ENCODE measurements at places on chromosomes 13 and 19. TPM values are rescaled to one million over a fixed set of nuclear protein-coding genes. Genes with fewer than 3 reads are reported as not detected.
A peak's percentile ranks its signal among the peaks of the same experiment; 100 is the strongest.

The GIPC3 gene
- not detected for total RNA-seq

The F10 gene
- 10.0 TPM for total RNA-seq

The URAD gene
- total RNA-seq, result not detected

The CRB3 gene
- 1.3 TPM for total RNA-seq

The LGALS7B gene
- total RNA-seq, result not detected

The TTC9B gene
- 5.0 TPM for total RNA-seq

DNA sequence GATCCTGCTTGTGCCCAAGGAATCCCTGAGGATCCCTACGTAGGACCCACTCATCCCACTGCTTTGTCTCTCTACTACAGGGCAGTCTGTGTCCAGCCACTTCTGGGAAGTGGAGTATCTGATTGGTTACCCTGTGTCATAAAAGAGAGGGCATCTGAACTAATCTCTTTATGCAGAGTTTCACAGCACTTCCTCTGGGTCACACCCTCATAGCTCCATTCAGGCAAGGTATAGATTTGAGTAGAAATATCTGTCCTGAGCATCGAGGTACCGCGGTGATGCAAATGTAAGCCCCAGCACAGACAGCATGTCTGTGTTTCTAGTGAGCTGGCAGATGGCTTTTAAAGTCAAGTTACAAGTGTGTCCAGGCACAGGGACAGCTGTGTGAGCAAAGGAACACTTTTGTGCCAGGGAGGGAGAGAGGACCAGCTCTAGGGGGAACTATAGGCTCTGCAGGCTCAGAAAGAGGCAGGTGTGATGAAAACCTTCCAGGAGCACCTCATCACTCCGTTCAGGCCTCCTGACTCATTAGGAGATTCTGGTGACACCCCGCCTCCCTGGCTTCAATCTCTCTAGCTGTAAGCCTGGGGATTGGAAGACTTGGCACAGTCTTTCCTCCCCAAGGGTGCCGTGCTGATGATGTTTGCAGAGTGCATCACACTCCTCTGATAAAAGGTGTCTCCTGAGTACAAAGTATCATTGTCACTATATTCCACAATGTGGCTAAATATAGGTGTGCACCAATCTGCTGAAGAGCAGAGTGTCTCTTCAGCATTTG, 84.3 kb upstream of the UBL3 start:
- H3K36me3 ChIP-seq, result no peaks in the 10 kb centered on the region
- H3K4me3 ChIP-seq, result no peak overlapping the region
- no peak overlapping the region for H3K27ac ChIP-seq
- no peak for DNase-seq
- H3K4me1 ChIP-seq, result no peaks in the 10 kb centered on the region
- no peaks in the 10 kb centered on the region for H3K27me3 ChIP-seq

DNA sequence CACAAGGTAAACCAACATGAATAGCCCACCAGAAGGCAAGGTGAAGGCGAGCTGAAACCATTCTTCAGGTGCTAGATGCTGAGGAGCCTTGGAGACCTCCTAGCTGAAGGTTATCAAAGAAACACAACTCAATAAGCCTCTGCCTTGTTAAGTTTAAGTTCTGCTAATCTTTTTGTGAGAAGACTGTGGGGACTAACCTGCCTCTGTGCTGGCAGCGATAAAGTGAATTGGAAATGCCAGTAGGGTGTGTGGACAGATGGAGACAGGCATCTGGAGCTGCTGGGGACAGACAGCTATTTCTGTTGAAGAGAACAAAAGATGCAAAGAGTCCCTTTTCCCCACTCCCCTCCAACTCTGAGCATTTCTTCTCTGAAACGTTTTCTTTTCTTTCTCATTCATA, 33.5 kb upstream of the FLT1 start:
- no peaks in the 10 kb centered on the region for H3K4me1 ChIP-seq
- H3K4me3 ChIP-seq, result no peak overlapping the region
- H3K36me3 ChIP-seq, result no peaks in the 10 kb centered on the region
- H3K27me3 ChIP-seq, result peaks cover 17% of the 10 kb centered on the region
- DNase-seq, result no peak

- DNase-seq, result peak; percentile 86
- peaks cover 9% of the 10 kb centered on the region for H3K4me1 ChIP-seq
- H3K36me3 ChIP-seq, result no peaks in the 10 kb centered on the region
- H3K27me3 ChIP-seq, result peaks cover 31% of the 10 kb centered on the region
- no peak overlapping the region for H3K27ac ChIP-seq
- H3K4me3 ChIP-seq, result no peak overlapping the region
These were observed 3.7 kb upstream of the SPIB start for GRCh38 chr19:50414864-50415660.

DNA sequence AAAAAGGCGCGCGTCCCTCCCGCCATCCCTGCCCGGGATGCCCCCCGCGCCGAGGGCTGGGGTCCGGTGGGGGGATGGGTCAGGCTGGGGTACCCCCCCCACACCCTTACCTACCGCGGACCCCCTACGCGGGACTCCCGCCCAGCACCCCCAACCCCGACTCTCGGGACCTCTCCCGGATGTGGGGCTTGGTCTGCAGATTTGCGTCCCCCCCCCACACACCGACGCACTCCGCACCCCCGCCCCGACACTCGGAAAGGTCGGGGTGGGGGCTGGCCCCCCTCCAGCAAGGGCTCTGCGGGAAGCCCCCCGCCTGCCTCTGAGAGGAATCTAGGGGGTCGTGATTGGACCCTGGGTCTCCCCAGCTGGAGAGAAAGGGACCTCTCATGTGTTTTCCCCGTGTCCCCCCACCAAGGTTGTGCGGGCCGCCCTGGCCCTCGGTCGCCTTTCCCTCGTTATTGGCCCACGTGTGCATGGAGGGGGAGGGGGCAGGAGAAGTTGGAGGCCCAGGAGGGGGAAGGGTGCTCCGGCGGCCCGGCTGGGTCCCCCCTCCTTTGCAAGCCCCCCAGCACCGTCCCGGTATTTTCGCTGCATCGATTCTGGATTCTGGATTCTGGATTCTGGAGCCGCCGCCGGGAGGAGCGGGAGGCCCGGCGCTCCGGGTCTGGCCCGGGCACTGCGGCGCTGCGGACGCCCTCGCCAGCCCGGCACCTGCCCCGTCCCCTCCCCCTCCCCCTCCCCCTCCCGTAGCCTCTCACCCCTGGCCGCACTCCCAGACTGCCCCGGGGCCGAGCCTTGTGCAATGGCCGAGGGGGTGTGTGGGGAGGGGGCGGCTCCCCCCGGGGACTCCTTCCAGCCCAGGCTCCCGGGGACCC, 607 bp downstream of the NFIC start:
- peak overlapping the region; percentile 100 for H3K27ac ChIP-seq
- no peaks in the 10 kb centered on the region for H3K27me3 ChIP-seq

DNA sequence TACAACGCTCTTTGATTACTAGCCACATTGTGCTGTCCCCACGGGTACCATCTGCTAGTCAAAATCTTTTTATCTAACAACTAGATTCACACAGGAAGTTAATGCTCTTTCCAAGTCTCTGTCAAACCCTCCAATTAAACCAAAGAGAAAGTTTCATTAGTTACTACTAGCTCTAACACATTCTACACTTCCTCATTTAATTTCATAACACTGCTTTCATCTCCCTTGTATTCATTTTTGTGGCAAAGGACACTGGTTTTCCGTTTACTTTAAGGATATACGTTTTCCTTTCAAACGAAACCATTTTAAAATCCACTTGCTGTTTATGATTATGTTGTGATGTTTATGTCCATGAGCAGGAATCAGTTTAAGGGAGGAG, 5.3 kb downstream of the DYRK1B start:
- H3K27ac ChIP-seq, result no peak overlapping the region
- DNase-seq, result no peak

- peak overlapping the region; percentile 93 for H3K4me3 ChIP-seq
- H3K27me3 ChIP-seq, result no peaks in the 10 kb centered on the region
- H3K36me3 ChIP-seq, result no peaks in the 10 kb centered on the region
- H3K4me1 ChIP-seq, result peaks cover 18% of the 10 kb centered on the region
These were observed 3.7 kb downstream of the GADD45B start for GRCh38 chr19:2479556-2480194.

GRCh38 chr19:49456326-49456725, 3.3 kb downstream of the ALDH16A1 start:
- H3K4me1 ChIP-seq, result no peaks in the 10 kb centered on the region
- H3K27ac ChIP-seq, result peak overlapping the region; percentile 58
- peaks cover 9% of the 10 kb centered on the region for H3K36me3 ChIP-seq
- DNase-seq, result no peak
- no peaks in the 10 kb centered on the region for H3K27me3 ChIP-seq

- H3K4me3 ChIP-seq, result no peak overlapping the region
- H3K27me3 ChIP-seq, result no peaks in the 10 kb centered on the region
- peaks cover 2% of the 10 kb centered on the region for H3K36me3 ChIP-seq
These were observed 3.5 kb downstream of the LRP3 start for GRCh38 chr19:33197591-33198000.

GRCh38 chr19:37989855-37990254, 82.8 kb downstream of the SIPA1L3 start:
- H3K4me3 ChIP-seq, result no peak overlapping the region
- H3K4me1 ChIP-seq, result no peaks in the 10 kb centered on the region
- peaks cover 4% of the 10 kb centered on the region for H3K36me3 ChIP-seq
- no peak for DNase-seq

DNA sequence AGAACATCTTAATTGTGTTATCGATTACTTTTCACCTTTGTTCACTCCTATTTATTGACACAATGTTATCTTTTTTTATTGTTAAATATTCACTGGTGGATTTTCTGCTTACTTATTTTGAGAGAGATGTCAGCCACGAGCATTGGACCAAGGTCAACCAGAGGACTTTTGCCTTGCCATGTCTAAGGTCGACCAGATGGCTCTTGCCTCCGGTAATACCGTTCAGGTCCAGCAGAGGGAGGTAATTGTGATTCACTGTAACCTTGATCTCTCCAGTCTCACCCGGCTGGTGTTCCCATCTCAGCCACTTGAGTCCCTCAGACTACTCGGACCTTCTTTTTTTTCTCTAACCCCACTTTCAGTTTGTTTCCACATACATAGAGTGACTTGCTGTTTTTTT, 1438.1 kb downstream of the UQCRFS1 start:
- H3K36me3 ChIP-seq, result peaks cover 4% of the 10 kb centered on the region
- no peak overlapping the region for H3K4me3 ChIP-seq
- no peak overlapping the region for H3K27ac ChIP-seq
- no peaks in the 10 kb centered on the region for H3K27me3 ChIP-seq
- DNase-seq, result no peak

DNA sequence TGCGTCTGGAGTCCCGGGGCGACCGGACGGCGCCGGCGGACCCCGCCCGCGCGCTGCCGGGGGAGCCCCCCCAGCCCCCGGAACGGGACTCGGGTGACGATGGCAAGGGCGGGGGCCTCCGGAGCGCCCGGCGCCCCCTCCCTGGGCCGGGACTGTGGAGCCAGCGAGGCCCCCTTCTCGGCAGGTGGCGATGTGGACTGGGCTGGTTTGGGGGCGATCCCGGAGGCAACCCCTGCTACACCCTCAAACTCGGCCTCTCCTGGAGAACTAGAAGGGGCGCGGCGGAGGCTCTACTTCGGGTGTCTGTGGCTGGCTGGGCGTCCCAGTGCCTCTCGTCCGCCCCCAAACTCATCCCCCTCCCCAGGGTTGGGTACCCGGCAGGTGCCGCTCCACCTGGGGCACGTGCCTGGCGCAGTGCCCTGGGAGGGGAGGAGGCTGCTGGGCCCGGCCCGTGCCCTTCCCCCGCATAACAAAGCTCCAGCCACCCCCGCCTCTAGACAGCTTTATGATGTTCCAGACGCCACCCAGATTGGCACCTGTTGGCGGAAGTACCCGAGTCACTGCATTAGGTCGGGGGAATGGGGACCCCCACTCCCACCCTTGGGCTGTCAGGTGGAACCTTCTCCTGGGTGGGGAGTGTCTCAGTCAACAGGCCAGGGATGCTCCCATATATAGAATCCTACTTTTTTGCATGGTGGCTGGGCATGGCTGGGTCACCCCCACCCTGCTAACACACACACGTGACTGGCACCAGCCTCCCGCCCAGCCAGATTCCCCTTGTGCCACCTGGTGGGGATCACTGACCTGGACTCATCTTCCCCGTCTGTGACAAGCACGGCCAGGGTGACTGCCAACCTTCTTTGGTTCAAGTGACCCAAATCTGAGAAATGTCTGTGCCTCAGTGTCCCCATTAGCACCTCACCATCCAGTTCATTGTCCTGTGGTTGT, 722 bp downstream of the PKN1 start:
- no peaks in the 10 kb centered on the region for H3K27me3 ChIP-seq
- peaks cover 35% of the 10 kb centered on the region for H3K4me1 ChIP-seq
- H3K4me3 ChIP-seq, result peak overlapping the region; percentile 65
- peak overlapping the region; percentile 90 for H3K27ac ChIP-seq
- no peaks in the 10 kb centered on the region for H3K36me3 ChIP-seq
- no peak for DNase-seq

- no peak overlapping the region for H3K27ac ChIP-seq
- H3K27me3 ChIP-seq, result no peaks in the 10 kb centered on the region
- DNase-seq, result no peak
- H3K36me3 ChIP-seq, result no peaks in the 10 kb centered on the region
- no peak overlapping the region for H3K4me3 ChIP-seq
- H3K4me1 ChIP-seq, result no peaks in the 10 kb centered on the region
These were observed 33.2 kb downstream of the UNC13A start for GRCh38 chr19:17654993-17655392.

- no peaks in the 10 kb centered on the region for H3K27me3 ChIP-seq
- H3K27ac ChIP-seq, result peak overlapping the region; percentile 93
- peaks cover 36% of the 10 kb centered on the region for H3K4me1 ChIP-seq
- peak; percentile 94 for DNase-seq
- H3K4me3 ChIP-seq, result peak overlapping the region; percentile 74
These were observed 866 bp upstream of the ZSWIM4 start for GRCh38 chr19:13794398-13794756.

DNA sequence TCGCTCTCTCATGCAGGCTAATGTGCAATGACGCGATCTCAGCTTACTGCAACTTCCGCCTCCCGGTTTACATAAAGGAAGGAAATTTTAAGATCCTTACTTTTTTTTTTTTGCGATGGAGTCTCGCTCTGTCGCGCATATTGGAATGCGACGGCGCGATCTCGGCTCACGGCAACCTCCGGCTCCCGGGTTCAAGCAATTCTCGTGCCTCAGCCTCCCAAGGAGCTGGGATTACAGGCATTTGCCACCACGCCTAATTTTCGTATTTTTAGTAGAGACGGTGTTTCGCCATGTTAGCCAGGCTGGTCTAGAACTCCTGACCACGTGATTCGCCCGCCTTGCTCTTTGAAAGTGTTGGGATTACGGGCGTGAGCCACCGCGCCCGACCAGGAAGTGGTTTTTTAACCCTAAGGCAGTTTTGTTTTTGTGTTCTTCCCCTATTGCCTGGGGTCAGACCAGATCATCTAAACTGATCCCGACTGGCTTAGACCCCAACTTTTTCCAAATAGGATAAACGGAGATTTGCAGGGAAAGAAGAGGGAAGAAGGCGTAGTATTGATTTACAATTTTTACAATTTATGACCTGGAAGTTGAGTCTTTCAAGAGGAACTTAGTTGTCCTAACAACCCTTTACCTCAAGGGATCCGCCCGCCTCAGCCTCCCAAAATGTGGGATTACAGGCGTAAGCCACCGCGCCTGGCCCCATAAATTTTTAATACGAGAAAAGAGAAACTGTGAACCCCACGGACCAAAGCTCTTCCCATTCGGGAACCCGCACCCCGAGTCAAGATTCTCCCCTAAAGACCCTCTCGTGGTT, 142.0 kb downstream of the ZNF737 start:
- peak overlapping the region; percentile 84 for H3K27ac ChIP-seq
- H3K4me3 ChIP-seq, result peak overlapping the region; percentile 57
- H3K27me3 ChIP-seq, result no peaks in the 10 kb centered on the region
- H3K4me1 ChIP-seq, result peaks cover 5% of the 10 kb centered on the region
- H3K36me3 ChIP-seq, result no peaks in the 10 kb centered on the region

All from sigmoid colon (tissue), 7 donors.